Effector CD8-positive, alpha-beta T cell (primary cell): ENCODE measurements at places on chromosomes 4 and X.

DNA sequence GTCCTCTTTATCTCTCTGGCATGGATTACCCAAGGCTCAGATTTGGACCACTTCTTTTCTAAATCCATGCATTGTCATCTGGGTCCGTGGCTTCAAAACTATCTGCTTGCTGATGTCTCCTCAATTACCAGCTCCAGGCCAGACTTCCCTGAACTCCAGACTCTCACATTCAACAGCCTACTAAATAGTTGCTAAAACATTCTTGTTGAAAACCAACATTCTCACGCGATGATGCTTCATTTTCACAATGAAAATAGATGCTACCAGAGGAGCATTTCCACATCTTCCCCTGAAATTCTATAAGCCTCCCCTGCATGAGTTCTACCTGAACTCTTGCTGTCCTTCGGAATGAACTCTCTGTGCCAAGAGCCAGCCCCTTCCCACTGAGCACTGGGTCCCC, 5.2 kb upstream of the TLR6 start:
- DNase-seq, result no peak

- no peak for DNase-seq
Measured at GRCh38 chr4:87262886-87263285, 42.5 kb upstream of the KLHL8 start.

DNA sequence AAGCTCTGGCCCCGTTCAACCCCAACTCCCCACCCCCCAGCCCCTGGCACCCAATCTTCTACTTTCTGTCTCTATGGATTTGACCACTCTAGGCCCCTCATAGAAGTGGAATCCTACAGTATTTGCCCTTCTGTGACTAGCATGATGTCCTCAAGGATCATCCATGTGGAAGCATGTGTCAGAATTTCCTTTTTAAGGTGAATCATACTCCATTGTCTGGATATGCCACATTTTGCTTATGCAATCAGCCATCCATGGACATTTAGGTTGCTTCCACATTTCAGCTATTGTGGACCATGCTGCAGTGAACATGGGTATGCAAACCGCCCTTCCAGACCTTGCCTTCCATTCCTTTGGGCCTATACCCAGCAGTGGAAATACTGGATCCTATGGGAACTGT, 15.5 kb downstream of the CCNQ start:
- DNase-seq, result no peak

- DNase-seq, result no peak
Measured at GRCh38 chrX:110041980-110042379, 39.1 kb downstream of the TMEM164 start.

- DNase-seq, result no peak
Measured at GRCh38 chr4:127309369-127310102, 323.2 kb upstream of the INTU start.
